ENCODE measurements at places on chromosomes 2 and 18.

GRCh38 chr2:83565181-83565580, 893.9 kb downstream of the SUCLG1 start:
- DNase-seq: no peak

- DNase-seq: no peak
These were observed 17.4 kb downstream of the NTSR2 start for GRCh38 chr2:11652553-11652952.

DNA sequence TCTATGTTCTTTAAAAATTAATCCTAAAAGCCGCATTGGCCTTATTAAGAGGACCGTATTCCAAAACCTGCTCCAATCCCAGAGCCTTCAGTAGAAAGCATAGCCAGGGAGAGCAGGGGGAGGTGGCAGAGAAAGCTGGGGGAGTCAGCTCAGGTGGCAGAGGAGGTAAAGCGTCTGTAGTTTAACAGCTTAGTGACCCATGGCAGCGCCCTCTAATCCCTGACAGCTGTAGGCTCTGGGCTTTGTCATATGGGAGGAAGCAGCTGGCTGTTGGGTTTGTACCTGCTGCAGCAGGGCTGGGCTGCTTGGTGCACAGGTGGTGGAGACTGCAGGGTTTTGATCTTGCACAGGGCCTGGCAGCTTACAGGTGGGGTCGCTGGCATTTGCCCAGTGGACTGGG, 50.6 kb downstream of the THNSL2 start:
- DNase-seq: no peak

DNA sequence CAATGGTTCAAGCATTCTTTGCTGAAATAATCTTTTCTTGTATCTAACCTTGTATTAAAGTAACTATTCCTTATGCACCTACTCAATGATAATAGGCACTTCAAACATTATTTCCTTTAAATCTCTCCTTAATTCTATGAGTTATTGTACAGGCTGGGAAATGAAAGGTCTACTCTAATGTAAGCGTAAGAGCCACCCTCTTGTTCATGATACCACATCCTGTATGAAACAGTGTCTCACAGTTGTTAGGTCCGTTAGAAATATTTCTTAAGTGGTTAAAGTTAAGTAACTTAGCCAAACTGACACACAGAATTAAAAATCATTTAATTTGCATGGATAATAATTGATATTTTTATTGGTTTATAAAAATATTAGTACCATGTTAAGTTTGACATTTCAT, 162.5 kb upstream of the RPRM start:
- no peak for DNase-seq

DNA sequence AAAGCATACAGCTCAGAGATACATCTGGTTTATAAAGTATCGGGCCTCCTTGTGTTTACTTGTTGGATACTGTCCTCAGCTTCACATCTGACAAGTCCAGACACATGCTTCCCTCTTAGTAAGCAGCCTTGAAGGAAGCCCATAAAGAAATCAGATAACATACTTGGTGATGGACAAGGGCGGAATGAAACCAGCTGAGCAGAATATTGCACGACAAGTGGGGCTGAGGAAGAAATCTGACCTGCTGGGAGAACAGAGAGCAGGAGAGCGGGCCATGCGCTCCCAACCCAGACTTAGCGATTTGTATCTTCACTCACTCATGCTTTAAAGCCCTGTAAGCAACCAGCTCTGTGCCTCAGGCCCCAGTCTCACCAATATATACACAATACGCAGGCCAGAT, 208.4 kb downstream of the CDH20 start:
- DNase-seq: no peak
